ENCODE measurements at places on chromosomes 1 and 21.

DNA sequence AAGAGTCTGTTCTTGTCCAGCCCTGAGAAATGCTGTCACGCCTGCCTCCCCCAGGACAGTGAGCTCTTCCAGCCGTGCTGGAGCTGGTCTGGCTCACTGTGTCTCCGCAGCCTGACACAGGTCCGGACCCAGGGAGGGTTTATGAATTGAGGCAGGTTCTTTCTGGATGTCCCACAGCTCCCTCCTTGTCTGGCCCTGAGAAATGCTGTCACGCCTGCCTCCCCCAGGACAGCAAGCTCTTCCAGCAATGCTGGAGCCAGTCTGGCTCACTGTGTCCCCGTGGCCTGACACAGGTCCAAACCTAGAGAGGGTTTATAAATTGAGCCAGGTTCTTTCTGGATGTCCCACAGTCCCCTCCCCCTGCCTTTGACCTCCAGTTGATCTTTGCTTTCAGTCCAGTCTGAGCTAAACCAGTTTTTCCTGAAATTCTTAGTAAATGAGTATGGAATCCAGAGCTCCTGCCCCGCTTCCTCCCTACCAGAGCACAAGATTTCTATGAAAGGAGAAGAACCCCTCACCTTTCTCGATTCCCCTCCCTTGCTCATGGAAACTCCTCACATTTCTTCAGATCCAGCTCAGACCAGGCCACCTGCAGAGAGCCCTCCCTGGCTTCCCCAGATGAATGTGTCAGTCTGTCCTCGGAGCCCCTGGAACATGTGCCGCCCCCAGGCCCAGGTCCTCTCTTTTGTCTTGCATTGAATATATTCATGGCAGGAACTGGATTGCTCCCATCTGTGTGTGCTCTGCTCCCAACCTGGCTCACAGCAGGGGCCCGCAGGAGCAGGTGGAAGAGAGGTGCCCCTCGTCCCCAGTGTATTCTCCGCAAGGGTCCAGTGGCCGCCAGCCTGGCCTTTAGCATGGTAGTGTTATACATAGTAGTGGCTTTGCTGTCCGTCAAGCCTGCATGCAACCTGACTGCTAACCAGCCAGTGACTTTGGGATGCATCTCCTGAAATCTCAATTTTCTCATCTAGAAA lies 116.3 kb downstream of the EPHB2 start:
- DNase-seq: no peak

- no peak for DNase-seq
Measured at GRCh38 chr1:77263708-77264107, 18.1 kb upstream of the AK5 start.

DNA sequence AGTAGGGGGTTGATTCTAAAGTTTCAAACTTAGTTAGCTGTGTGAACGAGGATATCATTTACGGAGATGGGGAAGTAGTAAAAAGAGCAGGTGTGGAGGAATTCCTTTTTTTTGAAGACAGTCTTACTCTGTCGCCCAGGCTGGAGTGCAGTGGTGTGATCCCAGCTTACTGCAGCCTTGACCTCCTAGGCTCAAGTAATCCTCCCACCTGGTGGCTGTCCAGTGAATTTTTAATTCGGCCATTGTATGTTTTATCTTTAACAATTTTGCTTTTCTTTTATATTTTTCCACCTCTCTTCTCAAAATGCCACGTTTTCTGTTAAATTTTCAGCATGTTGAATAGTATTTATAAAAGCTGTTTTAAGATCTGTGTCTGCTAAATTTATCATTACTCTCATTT lies 12.3 kb upstream of the CENPF start:
- DNase-seq: no peak

DNA sequence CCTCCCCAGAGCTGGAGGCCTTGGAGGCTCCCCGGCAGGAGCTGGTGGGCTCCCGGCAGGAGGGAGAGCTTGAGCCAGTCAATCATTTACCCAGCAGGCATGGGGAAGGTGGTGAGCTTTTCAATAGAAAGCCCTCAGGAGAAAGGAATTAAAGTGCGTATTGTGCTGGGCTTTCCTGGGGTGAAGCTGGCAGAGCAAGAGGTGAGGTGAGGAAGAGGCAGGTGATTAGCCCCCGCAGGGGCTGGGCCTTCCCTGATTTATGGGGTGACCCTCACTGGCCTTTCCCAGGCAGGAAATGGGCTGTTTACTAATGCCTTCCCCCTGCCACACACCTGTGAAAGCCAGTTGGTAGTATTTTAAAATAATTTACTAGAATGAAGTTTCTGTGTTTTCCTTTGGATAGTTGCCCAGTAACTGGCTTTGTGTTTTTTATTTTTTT lies 25.8 kb downstream of the CLDN14 start:
- no peak for DNase-seq

GRCh38 chr1:226370144-226370923 lies 37.6 kb downstream of the PARP1 start:
- DNase-seq: no peak

DNA sequence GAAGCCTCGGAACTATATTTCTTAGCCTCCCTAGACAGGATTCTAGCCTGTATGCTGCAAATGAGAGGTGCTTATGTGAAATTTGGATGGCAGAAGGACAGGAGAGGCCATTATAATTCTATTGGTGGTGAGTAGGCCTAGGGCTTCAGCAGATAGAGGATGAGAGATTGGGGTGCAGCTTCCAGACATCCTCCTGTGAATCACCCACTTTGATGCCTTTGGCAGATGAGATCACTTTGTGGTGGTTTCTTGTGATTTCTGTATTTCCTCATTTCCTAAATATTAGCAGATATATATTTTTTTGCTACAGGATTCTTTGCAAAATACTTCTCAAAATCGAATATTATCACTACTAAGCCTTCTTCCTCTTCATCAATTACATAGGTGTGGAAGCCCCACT lies 37.3 kb downstream of the MFSD2A start:
- no peak for DNase-seq

DNA sequence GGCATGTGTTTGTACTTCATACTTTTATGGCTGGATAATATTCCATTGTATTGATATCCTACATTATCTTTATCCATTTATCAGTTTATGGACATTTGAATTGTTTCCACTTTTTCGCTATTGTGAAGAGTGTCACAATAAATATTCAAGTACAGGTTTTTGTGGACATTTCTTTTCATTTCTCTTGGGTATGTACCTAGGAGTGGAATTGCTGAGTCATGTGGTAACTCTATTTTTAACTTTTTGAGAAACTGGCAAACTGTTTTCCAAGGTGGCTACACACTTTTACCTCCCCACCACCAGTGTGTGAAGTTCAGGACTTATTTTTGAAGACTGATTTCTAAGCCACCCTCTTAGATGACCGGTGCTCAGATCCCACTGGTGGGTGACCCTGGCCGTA lies 39.0 kb upstream of the DSCAM start:
- no peak for DNase-seq

DNA sequence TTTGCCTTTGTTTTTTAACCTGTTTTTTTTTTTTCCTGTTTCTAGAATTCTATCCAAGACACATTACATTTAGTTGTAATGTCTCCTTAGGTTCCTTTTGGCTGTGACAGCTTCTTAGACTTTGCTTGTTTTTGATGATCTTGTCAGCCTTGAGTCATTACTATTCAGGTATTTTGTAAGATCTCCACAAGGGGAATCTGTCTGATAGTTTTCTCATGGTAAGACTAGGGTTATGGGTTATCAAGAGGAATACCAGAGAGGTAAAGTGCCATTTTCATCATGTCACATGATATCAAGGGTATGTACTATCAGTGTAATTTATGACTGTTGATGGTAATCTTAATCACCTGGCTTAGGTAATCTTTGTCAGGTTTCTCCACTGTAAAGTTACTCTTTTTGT lies 99.1 kb upstream of the GFI1 start:
- no peak for DNase-seq

- no peak for DNase-seq
Measured at GRCh38 chr1:24235921-24236788, 49.1 kb upstream of the IFNLR1 start.

GRCh38 chr1:97053268-97053667 lies 331.7 kb downstream of the PTBP2 start:
- DNase-seq: no peak

GRCh38 chr1:197811769-197812168 lies 36.5 kb upstream of the DENND1B start:
- DNase-seq: no peak

GRCh38 chr1:42851960-42852607 lies 5.7 kb downstream of the ZNF691 start:
- DNase-seq: no peak

GRCh38 chr1:248404024-248404423 lies 1.2 kb downstream of the OR2T1 start:
- DNase-seq: no peak

GRCh38 chr1:230709619-230710542 lies 4.0 kb downstream of the AGT start:
- no peak for DNase-seq

- DNase-seq: no peak
Measured at GRCh38 chr1:197465528-197466327, 197.7 kb downstream of the CRB1 start.

DNA sequence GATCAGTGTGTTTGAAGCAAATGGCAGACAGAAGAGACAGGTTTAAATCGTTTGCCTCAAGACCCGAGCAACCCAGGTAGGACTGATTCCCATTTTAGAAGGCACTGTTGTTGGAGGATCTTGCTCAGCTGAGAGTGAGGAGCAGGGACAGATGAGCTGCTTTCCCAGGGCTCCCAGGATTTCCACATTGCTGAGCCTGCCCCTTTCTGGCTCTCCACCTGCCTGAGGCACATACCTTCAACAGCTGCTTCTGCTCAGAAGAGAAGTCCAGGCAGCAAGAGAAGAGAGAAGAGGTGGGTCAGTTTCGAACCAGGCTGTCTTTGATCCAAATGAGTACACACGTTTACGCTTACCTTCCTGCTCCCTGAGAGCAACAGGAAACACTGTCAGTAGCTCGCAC lies 5.7 kb downstream of the TNNT2 start:
- no peak for DNase-seq

GRCh38 chr1:94015489-94015817 lies 105.5 kb downstream of the ABCA4 start:
- DNase-seq: no peak

GRCh38 chr21:27149034-27149433 lies 182.1 kb upstream of the ADAMTS5 start:
- DNase-seq: no peak

DNA sequence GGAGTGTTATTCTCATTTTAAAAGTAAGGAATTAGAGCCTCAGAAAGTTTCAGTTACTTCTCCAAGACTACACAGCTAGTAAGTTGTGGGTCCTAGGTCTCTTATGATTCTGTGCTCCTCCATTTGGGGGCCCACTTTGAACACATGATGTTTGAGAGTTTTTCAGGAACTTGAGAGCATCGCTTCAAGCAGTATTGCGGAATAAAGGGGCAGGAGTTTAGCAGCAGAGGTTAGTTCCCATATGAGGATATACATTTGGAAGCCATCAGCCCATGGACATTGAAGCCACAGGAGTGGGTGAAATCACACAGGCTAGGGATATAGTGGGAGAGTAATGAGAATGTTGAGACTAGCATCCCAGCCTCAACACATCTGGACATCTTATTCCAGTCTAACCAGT lies 143.2 kb downstream of the RASAL2 start:
- no peak for DNase-seq

DNA sequence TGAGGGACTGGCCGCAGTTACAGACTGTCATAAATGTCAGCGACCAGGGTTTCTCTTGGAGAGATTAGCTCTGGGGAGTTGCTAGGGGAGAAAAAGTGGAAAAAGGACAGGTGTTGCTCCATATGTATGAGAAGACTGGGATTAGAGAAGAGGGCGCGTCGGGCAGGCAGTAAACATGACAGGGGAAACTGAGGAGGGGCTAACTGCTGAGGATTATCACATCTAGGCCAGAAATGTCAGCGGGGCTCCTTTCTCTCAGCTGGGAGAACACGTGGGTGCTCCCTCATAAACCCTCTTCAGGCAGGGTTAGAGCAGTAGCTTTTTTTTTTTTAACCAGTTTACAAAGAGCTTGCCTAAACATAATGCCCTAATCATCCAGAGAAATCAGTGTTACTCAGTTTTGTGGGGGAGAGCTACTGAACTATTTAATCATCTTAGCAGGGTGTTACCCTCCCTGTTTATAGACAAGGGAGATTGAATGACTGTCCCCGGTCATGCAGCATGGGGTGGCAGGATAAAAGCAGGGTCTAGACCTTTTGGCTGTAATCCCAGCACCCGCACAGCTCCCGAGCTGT lies 35.2 kb downstream of the ELAPOR1 start:
- no peak for DNase-seq

DNA sequence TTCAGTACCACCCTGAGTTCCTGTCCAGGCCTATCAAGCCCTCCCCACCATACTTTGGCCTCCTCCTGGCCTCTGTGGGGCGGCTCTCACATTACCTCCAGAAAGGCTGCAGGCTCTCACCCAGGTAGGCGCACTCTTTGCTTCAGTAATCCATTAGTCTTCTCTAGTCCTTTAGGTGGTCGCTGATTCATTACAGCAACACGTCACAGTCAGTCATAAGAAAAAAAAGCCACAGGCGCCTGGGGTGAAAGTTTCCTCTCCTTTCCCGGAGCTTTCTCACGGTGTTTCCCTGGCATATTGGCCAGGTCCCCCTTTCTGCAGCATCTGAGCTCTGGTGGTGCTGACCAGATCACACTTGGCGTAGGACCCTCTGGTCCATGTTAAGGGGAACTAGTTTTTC lies 12.1 kb downstream of the SLFNL1 start:
- DNase-seq: no peak

Measured in globus pallidus (tissue), 1 donor.